NCI-H2081 treated with DMSO at 0.1 percent for 48 hours (cell line): ENCODE measurements at places on chromosomes 13 and 19.

DNA sequence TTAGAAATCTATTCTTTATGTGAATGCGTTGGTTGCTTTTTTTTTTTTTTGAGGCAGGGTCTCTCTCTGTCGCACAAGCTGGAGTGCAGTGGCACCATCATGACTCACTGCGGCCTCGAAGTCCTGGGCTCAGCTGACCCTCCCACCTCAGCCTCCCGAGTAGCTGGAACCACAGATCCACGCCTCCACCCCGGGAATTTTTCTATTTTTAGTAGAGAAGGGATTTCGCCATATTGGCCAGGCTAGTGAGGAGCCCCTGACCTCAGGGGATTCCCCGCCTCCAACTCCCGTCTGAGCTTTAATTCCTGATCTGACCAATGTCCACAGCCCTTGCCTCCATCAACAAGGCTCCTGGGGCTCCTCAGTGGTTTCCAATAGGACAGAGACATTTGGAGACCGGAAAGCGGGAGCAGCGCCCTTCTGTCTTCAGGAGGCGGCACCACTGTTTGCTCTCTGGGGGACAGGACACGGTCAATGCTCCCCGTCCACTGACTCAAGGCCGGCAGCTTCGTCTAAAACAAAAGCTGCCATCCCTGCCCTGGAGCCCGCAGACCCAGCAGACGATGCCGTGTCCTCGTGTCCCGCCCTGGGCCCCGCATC, 503 bp downstream of the TUBA3C start:
- DNase-seq: no peak

DNA sequence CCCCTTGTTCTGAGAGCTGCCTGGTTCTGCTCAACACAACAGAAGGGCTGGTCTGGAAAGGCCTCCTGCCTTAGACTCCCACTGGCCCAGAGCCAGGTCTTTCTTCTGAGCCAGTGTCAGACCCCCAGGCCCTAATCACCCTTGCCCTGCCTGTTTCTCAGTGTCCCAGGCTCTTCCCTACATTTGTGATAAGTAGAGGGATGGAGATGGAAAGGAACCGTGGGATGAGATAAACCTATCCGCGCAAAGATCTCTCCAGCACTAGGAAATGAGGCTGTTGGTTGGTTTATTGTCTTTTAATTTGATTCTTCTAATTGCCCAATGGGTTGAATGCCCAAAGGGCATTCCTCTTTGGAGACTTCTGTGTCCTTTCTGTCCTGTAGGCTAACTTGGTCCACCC, 470.0 kb downstream of the TSHZ3 start:
- DNase-seq: no peak

- DNase-seq: no peak
These were observed 11.0 kb upstream of the ZNF766 start for GRCh38 chr19:52258426-52258825.

DNA sequence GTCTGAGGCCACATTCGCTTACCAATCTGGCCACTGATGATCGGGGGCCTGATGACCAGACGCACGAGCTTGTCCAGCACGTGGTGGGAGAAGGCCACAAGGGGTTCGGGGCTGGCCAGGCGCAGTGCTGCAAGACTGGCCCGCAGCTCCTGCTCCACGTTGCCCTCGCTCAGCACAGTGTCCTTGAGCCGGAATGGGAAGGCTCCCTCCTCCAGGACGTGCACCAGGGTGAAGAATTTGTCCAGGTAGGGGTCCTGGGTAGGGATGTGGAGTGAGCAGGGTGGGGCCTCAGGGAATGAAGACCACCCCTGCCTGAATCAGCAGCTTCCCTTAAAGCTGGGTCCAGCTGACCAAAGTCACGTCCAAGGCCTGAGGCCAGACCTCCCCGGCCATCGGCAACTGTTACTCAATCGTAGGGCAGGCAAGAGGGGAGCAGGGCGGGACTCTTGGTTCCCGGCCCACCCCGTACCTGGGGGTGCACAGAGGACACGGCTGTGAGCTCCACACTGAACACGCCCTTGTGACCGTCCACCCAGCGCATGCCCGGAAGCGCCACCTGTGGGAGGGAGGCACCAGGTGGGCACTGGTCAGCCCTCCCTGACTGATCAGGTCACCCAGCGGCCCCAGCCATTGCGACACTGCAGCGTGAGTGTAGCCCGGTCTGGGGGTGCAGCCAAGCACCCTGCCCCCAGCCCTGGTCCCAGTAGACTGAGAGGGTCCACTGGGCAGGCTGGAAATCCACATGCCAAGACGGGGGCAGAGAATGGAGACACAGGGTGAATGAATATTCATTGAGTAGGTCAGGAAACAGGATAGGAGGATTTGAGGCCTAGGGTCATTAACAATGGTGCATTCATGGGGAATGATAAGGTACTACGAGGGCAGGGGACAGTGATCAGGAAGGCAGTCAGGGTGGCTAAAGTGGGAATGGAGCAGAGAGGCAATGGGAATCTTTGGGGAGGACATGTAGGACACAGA, 2.8 kb upstream of the ANGPTL8 start:
- DNase-seq: no peak

GRCh38 chr13:26037302-26037701, 14.5 kb downstream of the SHISA2 start:
- DNase-seq: no peak

DNA sequence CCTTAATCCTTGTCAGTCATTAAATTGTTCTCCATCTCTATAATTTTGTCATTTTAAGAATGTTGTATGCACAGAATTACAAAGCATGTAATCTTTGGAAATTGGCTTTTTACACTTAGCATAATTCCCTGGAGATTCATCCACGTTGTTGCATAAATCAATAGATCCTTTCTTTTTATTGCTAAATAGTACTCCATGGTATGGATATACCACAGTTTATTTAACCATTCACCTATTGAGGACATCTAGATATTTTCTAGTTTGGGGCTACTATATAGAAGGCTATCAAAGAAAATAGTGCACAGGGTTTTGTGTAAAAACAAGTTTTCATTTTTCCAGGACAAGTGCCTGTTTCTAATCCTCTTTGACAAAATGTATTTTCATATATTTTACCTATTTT, 523.6 kb upstream of the KLF12 start:
- no peak for DNase-seq

GRCh38 chr13:77767413-77767812, 69.9 kb downstream of the SLAIN1 start:
- no peak for DNase-seq

GRCh38 chr19:10773969-10774368, 56.1 kb downstream of the DNM2 start:
- no peak for DNase-seq
